ENCODE measurements at places on chromosomes 16 and 17.

- DNase-seq, result no peak
Measured at GRCh38 chr17:6327007-6327406, 107.9 kb downstream of the AIPL1 start.

DNA sequence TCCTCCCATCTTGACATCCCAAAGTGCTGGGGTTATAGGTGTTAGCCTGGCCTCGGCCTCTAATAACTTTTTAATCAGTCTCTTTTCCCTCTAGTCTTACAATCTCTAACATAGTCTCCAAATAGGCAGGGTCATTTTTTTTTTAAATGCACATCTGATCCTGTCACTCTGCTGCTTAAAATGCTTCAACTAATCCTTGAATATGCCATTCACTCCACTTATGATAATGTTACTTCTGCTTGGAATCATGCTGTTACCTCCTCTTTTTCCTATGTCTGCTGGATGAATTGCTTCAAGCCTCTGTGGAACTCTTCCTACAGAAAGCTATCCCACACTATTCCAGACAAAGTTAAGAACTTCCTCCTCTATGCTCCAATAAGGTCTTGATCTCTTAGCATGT is 22.8 kb downstream of the CRLF3 start:
- no peak for DNase-seq

DNA sequence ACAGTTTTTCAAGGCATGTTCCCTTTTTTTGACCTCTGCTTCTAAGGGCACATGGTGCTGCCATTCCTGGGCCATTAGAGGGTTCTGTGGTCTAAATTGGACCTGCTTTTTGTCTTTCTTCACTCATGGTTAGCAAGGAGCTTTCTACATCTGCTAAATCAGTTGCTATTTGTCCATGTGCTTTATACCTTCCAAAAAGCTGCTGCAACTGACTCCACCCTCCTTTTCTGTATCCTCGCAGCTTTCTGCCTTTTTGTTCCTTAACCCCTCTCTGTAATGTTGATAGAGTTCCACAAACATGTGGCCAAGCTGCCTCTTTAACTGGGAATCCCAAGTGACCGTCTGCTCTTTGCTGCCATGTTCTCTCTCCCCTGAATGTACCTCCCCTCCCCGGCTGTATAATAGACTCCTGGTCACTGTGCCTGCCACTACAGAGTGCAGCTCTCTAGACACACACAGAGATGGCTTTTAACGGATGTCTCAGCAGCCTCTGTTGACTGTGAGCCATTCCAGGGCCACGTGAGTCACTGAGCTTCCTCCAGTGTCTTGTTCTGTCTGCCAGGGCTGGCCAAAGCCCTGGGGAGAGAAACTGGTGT is 57.4 kb upstream of the TEKT3 start:
- no peak for DNase-seq

DNA sequence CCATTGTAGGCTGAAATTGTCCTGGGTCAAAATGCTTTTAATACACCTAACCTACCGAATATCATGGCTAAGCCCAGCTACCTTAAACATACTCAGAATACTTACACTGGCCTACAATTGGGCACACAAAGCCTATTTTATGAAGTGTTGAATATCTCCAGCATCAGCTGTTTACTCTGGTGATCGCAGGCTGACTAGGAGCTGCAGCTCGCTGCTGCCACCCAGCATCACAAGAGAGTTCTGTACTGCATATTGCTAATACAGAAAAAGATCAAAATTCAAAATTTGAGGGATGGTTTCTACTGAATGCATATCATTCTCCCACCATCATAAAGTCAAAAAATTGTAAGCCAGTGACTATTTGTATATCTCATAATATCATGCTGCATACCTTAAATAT is 55.3 kb downstream of the ULK2 start:
- DNase-seq, result no peak

Data from NCI-H2227 treated with DMSO at 0.1 percent for 48 hours (cell line).